ENCODE measurements at places on chromosomes 13 and 19.

- DNase-seq = no peak
Observed at GRCh38 chr13:21445759-21446158, 13.3 kb downstream of the ZDHHC20 start.

DNA sequence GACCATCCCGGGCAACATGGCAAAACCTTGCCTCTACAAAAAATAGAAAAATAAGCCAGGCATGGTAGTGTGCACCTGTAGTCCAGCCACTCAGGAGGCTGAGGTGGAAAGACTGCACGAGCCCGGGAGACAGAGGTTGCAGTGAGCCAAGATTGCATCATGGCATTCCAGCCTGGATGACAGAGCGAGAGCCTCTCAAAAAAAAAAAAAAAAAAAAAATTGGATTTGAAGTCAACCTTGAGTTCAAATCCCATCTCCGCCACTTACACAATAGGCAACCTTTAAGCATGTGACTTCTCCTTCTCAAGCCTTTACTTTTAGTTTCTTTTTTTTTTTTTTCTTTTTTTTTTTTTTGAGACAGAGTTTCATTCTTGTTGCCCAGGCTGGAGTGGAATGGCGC, 12.0 kb downstream of the KASH5 start:
- no peak for DNase-seq

DNA sequence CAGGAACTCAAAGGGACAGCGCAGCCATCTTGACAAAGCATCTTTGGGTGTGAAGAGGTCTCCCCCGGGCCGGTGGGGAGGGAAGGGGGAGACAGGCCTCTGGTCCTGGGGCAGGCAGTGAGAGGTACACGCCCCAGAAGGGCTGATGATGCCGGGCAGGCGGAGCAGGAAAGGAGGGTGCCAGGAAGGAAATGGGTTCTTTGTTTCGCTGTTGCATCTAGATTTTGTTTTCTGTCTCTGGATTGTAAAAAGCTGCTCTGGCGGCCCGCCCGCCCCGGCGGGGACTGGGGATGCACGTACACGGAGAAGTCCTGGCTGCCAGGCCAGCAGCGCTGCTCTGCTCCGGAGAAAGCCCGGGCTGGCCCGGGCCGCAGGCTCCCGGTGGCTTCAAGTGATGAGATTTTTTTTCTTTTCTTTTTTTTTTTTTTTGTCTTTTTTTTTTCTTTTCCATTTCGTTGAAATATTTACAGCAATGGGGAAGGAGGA, 13.2 kb upstream of the ASF1B start:
- DNase-seq = peak; percentile 41

GRCh38 chr13:79407349-79407979, 1.4 kb upstream of the RBM26 start:
- no peak for DNase-seq

DNA sequence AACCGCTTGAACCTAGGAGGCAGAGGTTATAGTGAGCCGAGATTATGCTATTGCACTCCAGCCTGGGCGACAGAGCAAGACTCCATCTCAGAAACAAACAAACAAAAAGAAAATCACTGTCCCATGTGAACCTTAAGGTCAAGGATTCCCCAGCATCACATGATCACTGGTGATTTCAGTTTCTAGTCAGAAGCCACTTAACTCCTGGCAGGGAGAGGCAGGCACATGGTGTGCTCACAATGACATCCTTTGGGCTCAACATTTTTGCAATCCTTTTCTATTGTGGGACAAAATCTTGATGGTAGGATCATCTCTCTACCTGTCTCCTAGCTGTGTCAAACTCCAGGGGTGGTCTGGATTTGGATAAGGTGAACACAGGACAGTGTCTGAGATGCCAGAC, 12.1 kb downstream of the AKAP8 start:
- DNase-seq = no peak

- DNase-seq = no peak
Observed at GRCh38 chr13:29125934-29126424, 305.8 kb downstream of the MTUS2 start.
